ENCODE measurements at places on chromosomes 1 and 21.

- DNase-seq, result no peak
These were observed 7.4 kb downstream of the WNT3A start for GRCh38 chr1:228013935-228014930.

GRCh38 chr1:49864581-49864980 lies 159.2 kb downstream of the AGBL4 start:
- DNase-seq, result no peak

DNA sequence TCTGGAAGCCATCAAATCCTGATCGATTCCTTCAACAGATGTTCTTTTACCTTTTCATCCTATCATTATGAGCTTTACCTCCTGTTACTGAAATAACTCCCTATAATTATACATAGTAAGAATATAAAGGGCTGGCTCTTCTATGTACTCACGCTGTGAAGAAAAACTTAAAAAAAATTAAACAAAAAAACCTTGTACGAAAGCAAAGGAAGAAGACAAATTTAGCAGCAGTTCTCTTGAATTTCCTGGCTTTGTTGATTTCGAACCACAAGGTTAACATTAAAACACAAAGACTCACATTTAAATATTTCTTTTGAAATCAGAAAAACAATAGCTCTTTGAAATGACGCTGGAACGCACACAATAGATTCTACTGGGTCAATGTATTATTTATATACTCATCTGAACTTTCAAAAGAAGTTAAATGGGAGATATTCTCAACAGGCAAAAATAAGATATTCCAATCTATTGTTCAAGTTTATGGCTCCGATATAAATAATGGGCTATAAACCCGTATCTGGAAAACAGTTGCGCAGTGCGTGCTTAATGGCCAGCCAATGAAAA lies 13.6 kb upstream of the SPEN start:
- peak; percentile 83 for DNase-seq

GRCh38 chr1:180254854-180255253 lies 24.8 kb downstream of the LHX4 start:
- DNase-seq, result no peak

GRCh38 chr1:158149175-158149574 lies 31.5 kb upstream of the CD1D start:
- no peak for DNase-seq

GRCh38 chr1:100036718-100037655 lies 67.2 kb downstream of the SLC35A3 start:
- DNase-seq, result peak; percentile 64

DNA sequence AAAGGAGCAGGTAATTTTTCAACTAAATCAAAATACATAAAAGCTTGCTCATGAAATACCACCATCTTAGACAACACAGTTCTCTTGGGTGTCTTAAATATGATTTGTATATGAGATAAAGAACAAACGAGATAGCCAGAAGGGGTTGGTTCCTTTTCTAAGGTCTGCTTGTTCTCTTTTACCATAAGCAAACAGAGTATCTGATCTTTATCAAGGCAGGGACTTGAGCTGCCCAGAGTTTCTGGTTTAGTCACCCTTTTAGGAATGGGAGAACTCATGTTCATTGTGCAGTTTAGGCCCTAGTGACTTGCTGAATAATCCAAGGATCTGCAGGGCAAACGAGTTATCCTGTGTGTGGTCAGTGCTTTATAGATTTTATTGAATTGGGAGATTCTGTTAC lies 3.0 kb upstream of the SUCO start:
- no peak for DNase-seq

GRCh38 chr1:17255336-17255735 lies 6.4 kb downstream of the PADI3 start:
- no peak for DNase-seq

GRCh38 chr1:24108334-24109165 lies 3.4 kb downstream of the MYOM3 start:
- peak; percentile 75 for DNase-seq

DNA sequence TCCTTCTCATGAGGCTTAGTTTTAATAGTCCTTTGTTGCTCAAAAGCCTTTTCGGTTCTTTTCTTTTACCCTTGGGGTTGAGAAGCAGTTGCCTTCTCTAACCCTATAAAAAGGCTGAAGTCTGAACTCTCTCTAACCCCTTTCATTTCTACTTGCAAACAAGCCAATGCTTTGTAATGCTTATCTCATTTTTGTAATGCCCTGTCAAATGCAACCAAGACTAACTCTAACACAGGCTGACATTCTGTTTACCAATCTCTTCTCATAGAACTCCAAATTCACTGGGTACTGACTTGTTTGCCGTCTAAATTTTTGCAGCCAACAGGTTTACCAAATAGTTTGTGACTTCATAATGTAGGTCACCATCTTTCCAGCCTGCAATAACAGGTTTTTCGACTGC lies 233.9 kb upstream of the SNX7 start:
- no peak for DNase-seq

DNA sequence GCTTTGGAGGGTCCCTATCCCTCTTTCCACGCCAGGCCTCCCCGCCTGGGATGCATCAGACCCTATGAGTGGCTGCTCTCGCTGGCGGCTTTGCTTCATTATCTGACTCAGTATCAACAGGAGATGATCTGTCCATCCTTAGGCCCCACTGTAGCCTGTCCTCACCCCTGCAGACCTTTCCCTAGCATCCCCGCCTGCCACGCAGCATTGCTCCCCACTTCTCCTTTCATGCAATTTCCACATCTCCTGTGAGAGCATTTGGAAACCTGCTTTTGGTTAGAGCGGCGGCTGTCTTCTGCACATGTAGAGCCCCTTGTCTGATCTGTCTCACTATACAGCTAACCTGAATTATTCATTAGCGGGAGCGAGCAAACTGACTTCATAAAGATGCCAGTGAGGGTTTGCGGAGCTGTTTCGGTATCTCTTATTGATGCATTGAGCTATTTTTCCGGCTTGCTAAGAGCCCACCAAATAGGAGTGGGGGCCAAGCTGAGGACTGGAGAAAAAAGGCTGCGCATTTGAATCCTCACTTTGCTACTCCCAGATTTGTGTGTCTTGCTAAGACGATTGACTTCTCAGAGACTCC lies 40.0 kb upstream of the ATP2B4 start:
- no peak for DNase-seq

DNA sequence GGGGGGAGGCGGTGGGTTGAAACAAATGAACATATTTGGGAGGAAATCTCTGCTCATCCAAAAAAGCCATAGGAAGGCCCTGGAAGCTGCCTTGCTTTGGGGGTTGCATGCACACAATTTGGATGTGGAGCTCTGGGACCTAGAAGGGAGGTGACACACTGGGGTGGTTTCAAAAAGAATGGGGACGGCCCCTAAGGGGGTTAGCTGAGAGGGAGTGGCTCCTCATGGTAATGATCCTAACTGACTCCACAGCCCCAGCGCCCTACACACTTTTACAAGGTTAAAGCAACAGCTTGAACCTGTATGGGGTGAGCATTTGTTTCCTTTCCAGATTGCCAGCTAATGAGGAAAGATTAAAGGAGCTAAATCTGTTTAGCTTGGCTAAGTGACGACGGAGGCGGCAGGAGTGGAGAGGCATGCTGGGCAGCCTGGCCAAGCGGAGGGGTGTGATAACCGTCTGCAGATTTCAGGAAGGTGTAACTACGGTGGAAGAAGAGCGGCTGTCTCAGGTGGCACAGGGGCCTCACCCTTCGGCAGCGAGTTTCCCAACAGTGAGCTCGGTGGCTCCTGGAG lies 107.3 kb downstream of the RNF220 start:
- no peak for DNase-seq

- DNase-seq, result no peak
These were observed 23.8 kb downstream of the PLA2G2A start for GRCh38 chr1:19955534-19956170.

- DNase-seq, result peak; percentile 36
These were observed 75.0 kb upstream of the GUCA2A start for GRCh38 chr1:42239555-42239954.

DNA sequence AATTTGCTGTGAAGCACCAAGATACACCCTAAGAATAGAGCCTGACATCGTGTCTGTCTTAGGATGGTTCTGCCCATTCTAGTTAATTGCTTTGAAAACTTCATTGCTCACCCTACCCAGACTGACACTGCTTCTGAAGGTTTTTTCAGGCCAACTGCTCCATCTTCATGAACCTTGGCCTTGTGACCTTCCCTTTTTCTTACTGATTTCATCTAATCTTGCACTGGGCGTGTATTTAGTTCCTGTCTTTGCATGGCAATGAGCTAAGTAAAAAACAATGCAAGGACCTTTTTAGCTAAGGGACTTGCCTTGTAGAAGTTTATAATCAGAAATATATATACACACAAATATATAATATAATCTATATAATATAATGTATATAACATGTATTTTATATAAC lies 108.0 kb downstream of the PBX1 start:
- DNase-seq, result no peak

DNA sequence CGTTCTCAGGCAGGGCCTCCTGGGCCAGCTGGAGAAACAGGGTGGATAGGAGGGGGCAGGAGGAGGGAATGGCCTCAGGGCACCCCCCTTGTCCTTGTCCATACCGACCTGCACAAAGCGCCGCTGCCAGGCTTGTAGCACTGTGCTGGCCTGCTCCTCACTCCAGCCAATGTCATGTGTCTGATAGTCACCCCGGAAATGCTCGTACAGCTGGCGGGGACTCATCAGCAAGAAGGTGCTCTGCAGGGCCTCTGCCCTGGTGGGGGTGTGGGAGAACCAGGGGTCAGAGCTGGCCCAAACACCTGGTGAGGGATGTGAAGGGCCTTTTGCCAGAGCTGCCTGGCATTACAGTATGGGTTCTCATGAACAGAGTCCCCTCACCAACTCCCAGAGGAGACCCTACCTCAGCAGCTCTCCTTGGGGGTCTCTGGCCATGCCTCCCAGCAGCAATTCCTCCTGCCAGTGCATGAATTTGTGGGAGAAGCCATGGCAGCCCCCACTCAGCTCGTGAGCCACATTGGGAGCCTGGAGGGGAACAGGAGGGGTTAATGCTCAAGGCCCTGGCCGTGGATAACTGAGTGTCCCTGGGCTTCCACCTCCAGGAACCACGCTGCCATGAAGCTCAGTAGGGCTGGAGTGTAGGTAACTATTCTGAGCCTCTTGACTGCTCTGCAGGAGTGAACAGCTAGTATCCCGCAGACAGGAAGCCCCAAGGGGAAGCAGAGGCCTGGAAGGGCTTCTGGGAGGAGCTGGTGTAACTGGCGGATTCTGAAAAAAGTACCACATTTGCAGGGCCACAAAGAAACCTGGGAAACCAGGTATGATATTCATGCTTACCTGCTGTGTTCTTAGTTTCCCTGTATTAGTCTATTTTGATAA lies 13.3 kb downstream of the PTCH2 start:
- no peak for DNase-seq

DNA sequence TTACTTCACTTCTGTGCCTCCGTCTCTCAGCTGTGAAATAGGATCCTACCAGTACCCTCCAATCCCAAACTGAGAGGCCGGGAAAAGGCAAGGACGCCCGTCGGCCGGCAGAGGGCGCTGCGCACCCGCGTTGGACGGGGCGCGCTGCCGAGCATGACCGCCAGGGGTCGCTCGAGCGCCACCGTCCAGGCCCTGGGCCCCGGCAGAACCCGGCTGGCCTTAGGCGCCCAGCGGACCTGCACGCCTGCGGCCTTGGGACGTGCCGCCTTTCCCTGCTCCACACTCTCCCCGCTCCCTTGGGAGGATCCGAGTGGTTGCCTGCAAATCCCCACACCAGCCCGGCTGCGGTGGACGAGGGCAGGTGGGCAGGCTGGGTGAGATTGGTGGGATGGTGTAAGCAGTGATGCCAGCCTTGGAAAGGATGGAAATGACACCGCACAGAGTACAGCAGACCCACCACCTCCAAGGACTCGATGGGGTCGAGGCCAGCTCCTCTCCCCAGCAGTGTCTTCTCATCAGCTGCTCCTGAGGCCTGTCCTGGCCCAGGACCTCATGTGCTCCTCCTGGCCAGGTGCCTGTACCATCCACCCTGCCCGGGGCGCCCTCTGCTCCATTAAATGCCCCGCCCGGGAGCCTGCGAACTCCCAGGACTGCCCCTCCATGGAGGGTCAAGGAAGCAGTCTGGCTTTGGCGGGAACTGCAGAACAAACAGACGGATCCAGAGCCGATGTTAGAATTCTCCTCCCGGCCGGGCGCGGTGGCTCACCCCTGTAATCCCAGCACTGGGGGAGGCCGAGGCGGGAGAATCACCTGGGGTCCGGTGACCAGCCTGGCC lies 47.4 kb upstream of the LBR start:
- DNase-seq, result peak; percentile 52

DNA sequence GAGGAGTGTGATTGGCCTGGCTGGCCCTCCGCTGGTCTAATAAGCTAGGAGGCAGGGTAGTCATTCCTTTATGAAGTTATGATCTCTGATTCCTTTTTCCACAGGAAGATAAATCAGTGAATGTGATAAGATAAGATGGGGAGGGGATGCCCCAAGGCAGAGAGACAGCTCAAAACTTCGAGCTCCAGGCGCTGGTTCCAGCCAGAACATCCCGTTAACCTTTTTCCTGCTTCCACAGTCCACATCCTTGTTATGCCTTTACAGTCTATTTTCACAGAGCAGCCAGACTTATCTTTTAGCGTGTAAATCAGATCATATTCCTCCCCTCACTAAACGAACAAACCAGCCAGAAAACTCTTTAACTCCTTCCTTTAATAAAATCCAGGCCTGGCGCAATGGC lies 38.5 kb upstream of the BMP8B start:
- DNase-seq, result no peak

- no peak for DNase-seq
These were observed 16.4 kb upstream of the MAPKAPK2 start for GRCh38 chr1:206668351-206668750.

- DNase-seq, result no peak
These were observed 402 bp downstream of the PLEKHG5 start for GRCh38 chr1:6491081-6491449.

DNA sequence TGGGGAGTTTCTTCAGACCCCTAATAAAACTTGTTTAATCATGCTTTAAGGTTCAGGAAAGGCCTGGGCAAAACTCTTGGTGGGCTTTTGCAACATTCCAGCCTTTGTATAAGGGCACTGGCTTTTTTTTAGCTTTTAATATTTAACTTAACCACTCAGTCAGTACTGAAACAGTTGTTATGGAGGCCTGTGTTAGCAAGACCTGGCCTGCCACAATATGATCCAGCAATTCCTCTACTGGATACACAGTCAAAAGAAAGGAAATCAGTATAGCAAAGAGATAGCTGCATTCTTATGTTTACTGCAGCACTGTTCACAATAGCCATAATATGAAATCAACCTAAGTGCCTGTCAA lies 75.1 kb upstream of the COG2 start:
- DNase-seq, result no peak

DNA sequence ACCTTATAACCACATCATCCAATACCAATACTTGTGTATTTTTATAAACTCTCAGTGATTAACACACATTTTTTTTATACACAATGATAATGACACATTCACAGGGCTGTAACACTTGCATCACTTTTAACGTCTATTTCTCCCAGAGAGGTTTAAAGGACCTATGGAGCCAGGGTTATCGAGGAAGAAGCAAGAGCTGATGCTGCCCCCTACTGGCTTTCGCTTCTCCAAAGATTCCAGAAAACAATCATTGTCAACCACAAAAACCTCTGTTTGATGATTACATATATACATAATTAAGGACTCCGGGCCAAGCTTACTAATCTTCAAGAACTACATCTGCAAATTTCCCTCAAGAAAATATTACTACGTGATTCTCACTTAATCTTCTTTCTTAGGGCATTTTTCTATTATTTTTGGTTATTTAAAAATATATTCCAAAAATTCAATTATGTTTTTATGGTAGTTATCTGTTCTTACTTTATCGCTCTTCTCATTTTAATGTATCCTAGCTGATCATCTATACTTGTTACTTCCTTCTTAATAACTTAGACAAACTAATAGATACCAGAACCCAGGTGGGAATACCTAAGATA lies 214.5 kb downstream of the VAV3 start:
- peak; percentile 21 for DNase-seq

Data from HCEC 1CT (cell line).